Bladder microvascular endothelial cell (primary cell): ENCODE measurements at places on chromosomes 2 and 18. TPM values are rescaled to one million over a fixed set of nuclear protein-coding genes. Genes with fewer than 3 reads are reported as not detected.

The DLX2 gene
- 0.06 TPM in 1 of 2 replicates, not detected in the other for total RNA-seq

The NXPH2 gene
- total RNA-seq = not detected in 2 replicates

The RAB27B gene
- total RNA-seq = under 0.01 TPM in 1 of 2 replicates, not detected in the other

The GRP gene
- total RNA-seq = not detected in 2 replicates

The TRABD2A gene
- total RNA-seq = 0.32 and 0.38 TPM in 2 replicates

The ANO7 gene
- 0.32 and 0.76 TPM in 2 replicates for total RNA-seq

The CNDP1 gene
- total RNA-seq = not detected in 2 replicates

The ALPG gene
- not detected in 2 replicates for total RNA-seq

The CBLN2 gene
- not detected in 2 replicates for total RNA-seq

The SGO2 gene
- total RNA-seq = 5.5 TPM in 2 replicates

The CHRNG gene
- not detected in 2 replicates for total RNA-seq

The CTLA4 gene
- 0.16 TPM in 1 of 2 replicates, not detected in the other for total RNA-seq

The LAMA1 gene
- 0.32 and 0.38 TPM in 2 replicates for total RNA-seq

The TSPYL6 gene
- total RNA-seq = not detected in 2 replicates

The SCTR gene
- not detected in 2 replicates for total RNA-seq

The C2orf92 gene
- total RNA-seq = 0.97 and 4.0 TPM in 2 replicates

The TRIM54 gene
- total RNA-seq = 3.1 TPM in 1 of 2 replicates, not detected in the other

The CCDC178 gene
- 1.4 and 3.9 TPM in 2 replicates for total RNA-seq

The MAPK4 gene
- total RNA-seq = not detected in 2 replicates

The CXCR4 gene
- 83.7 and 130 TPM in 2 replicates for total RNA-seq

The CRACDL gene
- total RNA-seq = 2.9 and 6.5 TPM in 2 replicates

The TXNDC2 gene
- not detected in 2 replicates for total RNA-seq

The CENPA gene
- 6.7 and 13.9 TPM in 2 replicates for total RNA-seq

The BABAM2 gene
- total RNA-seq = 8.7 and 19.9 TPM in 2 replicates

The SLC5A7 gene
- not detected in 2 replicates for total RNA-seq

The LCT gene
- under 0.01 TPM in 1 of 2 replicates, not detected in the other for total RNA-seq

The DSC2 gene
- total RNA-seq = 0.13 and 0.49 TPM in 2 replicates

The VAMP5 gene
- 85.5 and 129 TPM in 2 replicates for total RNA-seq

The CPLX4 gene
- not detected in 2 replicates for total RNA-seq

The CFC1 gene
- total RNA-seq = not detected in 2 replicates

The EIF4E2 gene
- 103 TPM in 2 replicates for total RNA-seq
